ENCODE measurements at places on chromosomes 3 and 15.

DNA sequence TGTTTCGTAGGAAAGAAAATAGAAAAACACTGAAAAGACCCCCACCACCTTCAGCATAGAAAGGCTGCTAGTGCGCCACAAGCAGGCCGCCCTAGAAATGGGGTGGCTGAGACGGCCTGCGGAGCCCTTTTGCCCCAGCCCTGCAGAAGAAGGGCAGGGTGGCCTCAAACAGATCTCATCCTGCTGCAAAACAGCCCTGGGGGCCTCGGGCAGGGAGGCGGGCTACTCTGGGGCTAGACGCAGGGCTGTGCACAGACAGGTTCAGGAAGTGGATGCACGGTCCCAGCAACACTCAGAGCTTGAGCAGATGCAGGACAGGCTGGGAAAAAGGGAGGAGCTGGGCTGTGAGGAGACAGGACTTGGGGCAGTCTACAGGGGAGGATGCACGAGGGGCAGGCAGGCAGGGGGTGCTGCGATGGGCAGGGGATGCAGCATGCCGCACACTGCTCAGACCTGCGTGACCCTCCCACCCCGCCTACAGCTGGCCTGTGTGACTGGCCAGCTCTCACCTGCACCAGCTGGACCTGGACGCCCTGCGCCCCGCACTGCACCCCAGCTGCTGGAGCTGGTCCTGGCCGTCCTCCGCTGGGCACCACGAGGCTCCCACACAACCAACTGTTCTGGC, 34.3 kb downstream of the ZXDC start:
- DNase-seq, result no peak

- no peak for DNase-seq
Observed at GRCh38 chr3:18007980-18008379, 265.5 kb upstream of the TBC1D5 start.

GRCh38 chr3:66392966-66393332, 107.9 kb downstream of the LRIG1 start:
- DNase-seq, result no peak

DNA sequence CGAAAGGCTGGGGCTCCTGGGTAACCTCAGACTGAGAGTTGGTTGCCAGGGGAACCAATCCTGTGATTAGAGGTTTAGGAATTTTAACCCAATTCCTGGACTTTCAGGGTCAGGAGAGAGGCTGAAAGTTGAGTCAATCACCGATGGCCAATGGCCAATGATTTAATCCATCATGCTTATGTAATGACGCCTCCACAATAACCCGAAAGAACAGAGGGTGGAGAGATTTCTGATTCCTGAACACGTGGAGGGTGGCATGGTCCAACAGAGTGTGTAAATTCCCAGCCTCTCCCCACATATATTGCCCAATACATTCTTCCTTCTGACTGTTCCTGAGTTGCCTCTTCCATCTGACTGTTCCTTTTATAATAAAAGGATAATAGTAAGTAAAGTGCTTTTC, 137.2 kb upstream of the CBLB start:
- DNase-seq, result no peak

GRCh38 chr15:87450314-87450713, 806.2 kb downstream of the NTRK3 start:
- no peak for DNase-seq

- DNase-seq, result no peak
Observed at GRCh38 chr3:47376393-47376792, 4.4 kb upstream of the PTPN23 start.

DNA sequence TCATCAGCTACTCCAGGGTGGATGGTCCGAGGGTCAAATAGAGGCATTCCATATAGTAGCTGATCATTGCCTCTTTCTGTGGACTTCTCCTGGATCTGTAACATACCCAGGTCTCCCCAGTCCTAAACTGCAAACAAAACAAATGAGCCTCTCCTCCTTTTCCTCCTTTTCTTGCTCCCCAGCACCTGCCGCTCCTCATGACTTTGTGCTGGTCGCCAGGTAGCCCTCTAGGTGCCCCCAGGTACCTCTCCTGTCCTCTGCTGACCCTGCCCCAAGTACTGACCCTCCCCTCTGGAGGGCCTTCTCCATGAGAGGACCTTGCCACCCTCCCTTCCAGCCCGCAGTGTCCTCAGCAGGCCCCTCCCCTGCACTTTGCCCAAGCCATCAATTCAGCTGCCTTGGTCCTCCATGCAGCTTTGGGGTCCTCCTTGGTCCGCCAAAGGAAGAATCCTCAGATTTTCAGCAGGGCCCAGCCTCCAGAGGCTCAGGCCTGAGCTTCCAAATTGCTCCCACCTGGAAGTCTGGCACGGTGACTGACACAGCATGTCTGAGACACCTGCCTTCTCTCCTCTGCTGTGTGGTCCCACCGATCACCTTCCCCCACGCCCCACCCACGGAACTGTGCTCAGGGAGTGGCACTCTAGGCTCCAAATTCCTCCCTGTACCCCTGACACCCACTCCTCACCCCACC, 111.0 kb downstream of the LRRK1 start:
- no peak for DNase-seq

- no peak for DNase-seq
Observed at GRCh38 chr3:49161808-49162530, 4.2 kb downstream of the CCDC71 start.

DNA sequence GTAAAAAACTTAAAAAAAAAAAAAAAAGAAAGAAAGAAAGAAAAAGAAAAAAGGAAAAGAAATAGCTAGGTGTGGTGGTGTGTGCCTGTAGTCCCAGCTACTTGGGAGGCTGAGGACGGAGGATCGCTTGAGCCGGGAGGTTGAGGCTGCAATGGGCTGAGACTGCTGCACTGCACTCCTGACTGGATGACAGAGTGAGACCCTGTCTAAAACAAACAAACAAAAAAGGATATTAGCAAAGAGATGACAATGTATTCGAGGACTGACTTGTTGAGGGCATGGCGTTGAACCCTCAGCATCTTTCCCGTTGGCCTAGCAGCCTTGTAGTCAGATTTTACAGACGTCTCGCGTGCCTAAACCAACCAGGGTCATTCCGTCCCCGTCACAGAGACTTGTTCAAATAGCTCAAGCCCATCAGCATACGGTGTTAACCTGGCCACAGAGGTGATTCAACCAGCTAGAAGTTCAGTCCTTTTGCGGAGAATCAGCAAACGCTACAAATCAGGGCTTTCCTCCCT, 528 bp upstream of the NIT2 start:
- no peak for DNase-seq
